ENCODE measurements at places on chromosomes 1 and 21.

DNA sequence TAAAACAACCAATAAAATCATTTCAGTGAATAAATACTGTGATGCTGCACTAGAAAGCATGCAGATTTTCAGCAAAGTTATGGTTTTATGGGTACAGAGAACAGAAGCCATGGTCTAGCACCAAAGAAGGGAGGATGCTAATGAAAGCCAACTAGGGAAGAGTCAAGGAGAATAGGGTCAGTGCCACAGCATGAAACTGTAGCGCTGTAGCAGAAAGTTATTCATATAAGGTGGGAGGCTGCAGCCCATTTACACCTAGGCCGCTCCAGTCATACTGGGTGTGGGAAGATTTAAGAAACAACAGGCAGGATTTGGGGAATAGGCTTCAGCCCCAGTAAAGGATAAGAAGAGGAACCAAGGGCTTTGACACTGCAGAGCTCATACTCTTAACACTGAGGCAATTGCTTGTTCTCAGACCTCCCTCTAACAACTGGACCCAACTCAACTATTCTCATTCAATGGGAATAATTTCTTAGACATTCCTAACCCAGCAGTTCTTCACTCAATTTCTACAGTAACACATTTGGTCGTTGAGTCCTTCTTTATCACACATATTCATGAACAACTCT lies 4.4 kb downstream of the IFI16 start:
- DNase-seq = no peak

GRCh38 chr1:226826479-226827261 lies 43.7 kb upstream of the PSEN2 start:
- no peak for DNase-seq

DNA sequence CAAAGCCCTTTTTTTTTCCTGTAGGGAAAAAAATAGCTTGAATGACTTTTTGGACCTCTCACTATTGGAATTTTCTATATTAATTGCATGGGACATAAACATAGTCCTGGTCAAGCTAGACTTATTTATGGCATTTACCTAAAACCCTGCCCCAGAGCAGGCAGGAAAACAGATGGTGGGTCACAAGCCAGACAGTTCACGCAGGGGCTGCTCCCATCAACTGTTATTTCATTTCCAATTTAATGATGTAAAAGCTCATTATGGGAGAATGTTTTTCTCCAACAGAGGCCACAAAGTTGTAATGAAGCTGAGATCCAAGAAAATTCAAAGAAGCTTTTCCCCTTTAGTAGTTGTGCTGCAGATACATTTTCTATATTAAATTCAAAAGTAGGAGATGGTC lies 99.2 kb downstream of the SGIP1 start:
- DNase-seq = no peak

GRCh38 chr1:244964112-244964971 lies 100.0 kb upstream of the HNRNPU start:
- DNase-seq = peak; percentile 9

DNA sequence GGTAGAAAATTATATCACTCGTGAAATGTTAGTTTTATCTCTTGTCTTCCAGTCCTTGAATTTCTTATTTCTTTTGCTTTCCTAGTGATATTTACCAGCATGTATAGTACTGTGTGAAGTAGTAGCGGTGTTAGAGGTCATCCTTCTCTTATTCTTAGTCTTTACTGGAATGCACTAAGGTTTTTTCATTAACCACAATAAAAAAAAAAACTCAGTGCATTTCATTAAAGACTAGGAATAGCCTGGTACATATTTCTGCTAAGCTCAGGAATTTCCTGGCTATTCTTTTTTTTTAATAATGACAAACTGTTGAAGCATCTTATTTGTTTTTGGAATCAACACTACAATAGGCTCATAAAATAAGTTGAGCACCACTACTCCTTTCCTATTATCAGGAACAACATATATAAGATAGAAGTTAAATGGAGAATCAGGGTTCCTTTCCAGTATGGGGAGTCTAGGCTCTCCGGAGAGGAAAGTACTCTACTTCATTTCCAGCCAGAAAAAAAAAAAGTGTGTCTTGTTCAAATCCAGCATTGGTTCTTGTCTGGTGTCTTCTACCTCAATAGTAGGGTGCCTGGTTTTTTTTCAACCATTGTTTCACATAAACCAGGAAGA lies 60.0 kb downstream of the TNFSF18 start:
- DNase-seq = no peak

DNA sequence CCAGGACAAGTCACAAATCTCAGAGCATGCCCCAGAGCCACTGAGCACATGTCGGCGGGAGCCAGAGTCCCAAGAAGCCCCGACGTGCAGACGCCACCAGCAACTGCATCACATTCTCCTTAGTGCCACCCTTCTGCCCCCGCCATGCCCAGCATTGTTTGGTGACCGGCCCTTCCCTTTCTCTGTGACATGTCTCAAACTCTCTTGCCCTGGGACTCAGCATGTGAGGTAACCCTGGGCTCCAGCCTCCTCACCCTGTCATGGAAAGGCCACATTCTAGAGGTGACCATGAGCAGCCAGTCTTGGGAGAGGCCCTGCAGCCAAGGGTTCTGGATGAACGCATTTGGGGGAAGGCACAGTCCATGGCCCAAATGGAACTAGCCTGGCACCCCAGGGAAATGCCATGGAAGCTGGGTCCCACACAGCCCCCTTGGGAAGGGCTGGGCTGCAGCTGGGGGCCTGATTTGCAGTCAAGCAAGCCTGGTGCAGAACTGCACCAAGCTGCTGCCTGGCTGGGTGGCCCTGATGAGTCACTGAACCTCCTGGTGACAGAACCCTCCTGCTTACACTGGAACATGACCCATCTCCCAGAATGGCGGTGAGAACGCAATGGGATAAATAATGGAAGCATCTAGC lies 94.4 kb downstream of the ITPKB start:
- DNase-seq = no peak

- DNase-seq = no peak
Observed at GRCh38 chr1:70400335-70400734, 10.7 kb upstream of the CTH start.

GRCh38 chr1:1357871-1358432 lies 403 bp downstream of the MXRA8 start:
- DNase-seq = no peak

DNA sequence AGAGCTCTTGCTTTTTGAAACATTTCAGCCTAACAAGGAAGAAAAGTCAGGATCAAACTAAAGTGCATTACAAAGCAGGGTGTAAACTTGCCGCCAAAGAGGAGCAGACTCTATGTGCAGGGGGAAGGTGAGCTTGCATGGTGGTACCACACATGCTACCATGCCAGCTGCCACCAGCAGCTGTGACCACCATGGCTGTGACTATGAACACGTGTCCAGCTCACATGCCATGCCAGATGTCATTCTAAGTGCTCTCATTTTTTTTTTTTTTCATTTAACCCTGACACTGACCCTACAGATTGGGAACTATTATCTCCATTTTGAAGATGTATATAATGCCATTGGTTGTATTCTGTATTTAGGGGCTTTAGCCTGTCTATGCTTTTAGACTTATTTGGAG lies 79.0 kb downstream of the PCP4 start:
- DNase-seq = no peak

Data from erythroblast (primary cell).